Fibroblast of lung (primary cell): ENCODE measurements at places on chromosomes 1 and 21.

DNA sequence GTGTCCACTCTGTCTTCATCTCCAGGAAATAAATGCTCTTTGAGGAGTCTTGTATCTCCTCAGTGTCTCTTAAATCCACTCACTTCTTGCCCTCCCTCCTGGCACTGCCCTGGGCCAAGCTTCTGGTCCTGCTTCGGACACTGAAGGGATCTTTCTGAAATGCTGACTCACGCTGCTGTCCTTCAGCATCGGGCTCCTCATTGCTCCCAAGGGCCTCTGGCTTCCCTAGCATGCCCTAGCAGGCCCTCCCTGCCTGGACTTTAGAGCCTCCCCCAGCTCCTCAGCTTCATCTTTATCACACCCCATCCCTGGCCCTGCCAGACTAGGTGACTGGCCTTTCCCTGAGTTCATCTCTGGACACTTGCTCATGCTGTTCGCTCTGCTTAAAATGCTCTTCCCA is 96.6 kb downstream of the FOXD2 start:
- DNase-seq: peak; percentile 8

DNA sequence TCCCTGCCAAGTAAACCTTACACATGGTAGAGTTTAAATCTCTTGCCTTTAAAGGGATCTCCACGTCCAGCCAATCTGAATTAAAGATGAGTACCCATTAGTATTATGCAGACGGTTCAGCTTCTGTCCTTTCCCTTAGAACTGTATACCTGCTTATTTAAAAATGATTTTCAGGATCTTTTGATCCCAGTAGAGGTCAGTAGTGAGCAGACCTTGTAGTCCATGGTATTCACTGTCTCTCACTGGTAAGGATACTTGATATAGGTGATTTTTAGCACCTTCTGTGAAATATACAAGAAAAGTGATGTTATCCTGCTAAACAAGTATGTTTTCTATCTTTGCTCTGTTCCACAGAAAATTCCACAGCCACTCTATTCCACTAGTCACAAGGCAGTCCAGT is 1211.6 kb upstream of the ADGRL4 start:
- peak; percentile 27 for DNase-seq

GRCh38 chr1:212459656-212460055 is 26.9 kb downstream of the NENF start:
- DNase-seq: no peak

DNA sequence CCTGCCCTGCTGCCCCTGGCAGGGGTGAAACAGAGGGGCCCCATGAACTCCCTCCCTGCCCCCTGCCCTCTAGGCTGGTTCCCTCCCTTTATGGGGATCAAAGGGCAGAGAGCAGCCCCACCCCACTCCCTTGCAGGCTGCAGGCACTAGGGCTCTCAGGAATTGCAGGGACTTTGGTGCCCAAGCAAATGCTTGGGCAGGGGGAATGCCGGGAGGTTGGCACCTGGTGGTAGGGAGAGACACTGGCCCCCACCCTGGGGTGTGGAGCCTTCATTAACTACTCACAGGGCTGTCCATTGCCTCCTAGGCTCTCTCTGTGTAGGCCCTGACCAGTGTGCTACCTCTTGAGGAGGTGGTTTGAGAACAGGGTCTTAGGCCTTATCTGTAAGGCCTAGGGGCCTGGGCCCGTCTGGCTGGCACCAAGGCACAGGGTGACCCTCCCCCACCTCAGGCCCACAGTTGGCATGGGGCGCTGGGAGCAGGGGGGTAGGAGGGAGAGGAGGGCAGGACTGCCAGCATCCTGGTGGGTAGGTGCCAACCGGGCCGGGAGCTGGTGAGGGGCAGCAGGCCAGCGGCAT is 4.7 kb downstream of the ZBTB7B start:
- DNase-seq: no peak
